ENCODE measurements at places on chromosomes 3 and 15.

GRCh38 chr15:32878869-32879805 lies 161.3 kb downstream of the GREM1 start:
- peak; percentile 44 for DNase-seq

DNA sequence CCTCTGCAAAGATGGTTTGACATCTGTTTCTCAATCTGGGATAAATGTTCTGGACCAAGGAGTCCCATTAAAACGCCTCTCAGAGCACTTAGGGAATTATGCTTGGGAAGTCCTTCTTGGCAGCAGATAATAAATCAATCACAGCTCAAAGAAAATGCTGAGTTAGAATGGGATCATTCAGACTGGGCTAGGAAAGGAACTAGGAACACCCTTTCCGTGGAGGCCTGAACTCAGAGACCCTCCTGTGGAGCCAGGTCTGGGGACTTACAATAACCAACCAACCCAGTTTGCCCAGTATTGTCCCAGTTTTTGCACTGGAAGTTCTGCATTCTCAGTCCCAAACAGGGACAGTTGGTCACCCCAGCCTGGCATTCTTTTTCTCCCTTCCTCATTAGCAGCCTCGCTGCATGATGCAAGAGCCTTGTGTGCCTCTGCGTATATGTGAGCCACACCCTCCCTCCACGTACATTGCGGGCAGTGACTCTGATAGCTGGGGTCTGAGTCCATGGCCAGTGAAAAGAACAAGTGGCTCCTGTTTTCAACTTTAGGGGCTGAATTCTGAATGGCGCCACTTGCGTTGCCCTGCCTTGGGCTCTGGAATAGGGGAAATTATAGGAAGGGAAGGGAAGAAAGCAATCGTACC lies 88.7 kb downstream of the SEMA5B start:
- no peak for DNase-seq

GRCh38 chr3:172855037-172855436 lies 104.5 kb downstream of the ECT2 start:
- no peak for DNase-seq

DNA sequence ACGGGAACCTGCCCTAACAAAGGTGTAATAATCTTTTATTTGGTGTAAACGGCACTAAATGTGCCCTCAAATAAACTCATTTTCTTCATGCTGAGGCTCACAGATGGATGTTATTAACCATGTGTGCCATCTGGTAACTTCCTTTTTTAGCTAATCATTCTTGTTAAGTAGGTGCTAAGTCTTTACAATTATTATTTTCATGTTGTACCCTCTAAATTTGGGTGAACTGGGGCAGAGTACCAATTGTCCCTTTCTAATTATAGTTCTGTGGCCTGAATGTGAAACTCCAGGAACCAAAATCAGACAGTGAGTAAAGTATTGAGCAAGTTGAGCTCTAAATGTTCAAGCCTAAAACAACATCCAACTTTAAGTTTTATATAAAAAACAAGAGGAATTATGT lies 220.7 kb upstream of the CADM2 start:
- no peak for DNase-seq

- no peak for DNase-seq
These were observed 108.0 kb downstream of the SENP2 start for GRCh38 chr3:185693985-185694653.

DNA sequence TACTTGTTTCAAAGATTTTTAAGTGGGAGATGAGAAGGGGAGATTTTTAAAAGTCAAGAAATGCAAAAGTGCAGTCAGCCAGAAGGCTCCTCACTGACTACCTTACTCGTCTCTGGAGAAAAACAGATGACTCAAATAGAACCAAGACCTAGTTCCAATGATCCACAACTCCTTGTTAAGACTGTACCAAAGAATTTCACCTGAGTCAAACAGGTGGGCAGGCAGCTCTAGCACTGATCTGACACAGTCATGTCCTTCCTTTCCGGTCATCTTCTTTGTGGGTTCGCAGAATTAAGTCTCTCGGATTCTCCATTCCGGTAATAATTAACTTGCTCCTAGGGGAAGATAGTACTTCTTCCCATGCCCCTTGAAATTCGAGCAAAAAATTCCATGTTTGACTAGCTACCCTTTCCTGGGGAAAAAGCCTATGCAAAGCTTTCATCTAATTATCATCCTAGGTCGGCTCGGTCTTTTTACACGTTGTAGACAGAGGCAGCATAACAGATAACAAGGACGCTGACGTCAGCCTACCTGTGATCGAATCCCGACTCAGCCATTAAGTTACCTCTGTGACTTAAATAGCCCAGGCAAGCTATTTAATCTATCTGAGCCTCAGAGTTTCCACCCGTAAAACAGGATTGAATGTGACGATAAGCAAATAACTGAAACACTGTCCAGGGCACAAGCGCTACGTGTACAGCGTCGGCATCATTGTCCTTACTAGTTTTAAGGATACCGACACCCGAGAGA lies 758 bp downstream of the SELENOK start:
- DNase-seq = peak; percentile 1

- no peak for DNase-seq
These were observed 189.0 kb upstream of the TMC3 start for GRCh38 chr15:81562986-81563385.

DNA sequence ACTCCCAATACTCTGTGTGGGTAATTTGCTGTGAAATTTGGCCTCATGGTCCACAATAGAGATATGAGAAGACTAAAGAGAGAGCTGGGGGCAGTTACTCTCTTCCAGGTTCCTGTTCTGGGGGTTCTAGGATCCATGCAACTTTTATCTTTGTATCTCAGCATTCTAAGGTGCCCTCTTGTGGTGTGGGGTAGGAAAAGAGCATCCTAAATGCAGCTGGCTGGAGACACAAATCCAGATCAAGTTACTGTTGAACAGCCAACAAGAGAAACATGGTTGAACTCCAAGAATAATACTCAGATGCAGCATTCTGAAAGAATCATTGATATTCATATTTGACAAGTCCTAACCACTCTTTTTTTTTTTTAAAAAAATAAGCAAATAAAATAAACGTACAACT lies 238.2 kb downstream of the GREM1 start:
- peak; percentile 94 for DNase-seq

- DNase-seq = no peak
These were observed 928.3 kb downstream of the NSUN3 start for GRCh38 chr3:94990952-94991705.

- no peak for DNase-seq
These were observed 367.4 kb upstream of the WNT5A start for GRCh38 chr3:55854494-55854893.

DNA sequence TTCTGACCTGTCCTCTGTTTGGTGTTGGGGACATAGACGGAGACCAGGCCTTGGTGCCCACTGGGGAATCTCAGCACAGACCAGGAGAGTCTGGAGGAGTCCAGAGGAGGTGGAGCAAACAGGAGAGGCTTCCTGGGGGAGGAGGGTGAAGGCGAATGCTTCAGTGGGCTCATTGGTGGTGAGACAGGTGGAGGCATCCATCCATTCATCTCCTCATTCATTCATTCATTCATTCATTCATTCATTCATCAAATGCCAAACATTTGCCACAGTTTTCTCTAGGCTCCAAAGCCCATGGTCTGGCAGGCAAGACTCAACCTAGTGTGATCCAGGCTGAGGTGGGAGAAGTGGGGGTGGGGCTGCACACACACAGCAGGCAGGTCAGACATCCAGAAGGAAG lies 7.9 kb upstream of the LINGO1 start:
- no peak for DNase-seq

- DNase-seq = no peak
These were observed 35.2 kb downstream of the ZNF710 start for GRCh38 chr15:90036343-90036742.

DNA sequence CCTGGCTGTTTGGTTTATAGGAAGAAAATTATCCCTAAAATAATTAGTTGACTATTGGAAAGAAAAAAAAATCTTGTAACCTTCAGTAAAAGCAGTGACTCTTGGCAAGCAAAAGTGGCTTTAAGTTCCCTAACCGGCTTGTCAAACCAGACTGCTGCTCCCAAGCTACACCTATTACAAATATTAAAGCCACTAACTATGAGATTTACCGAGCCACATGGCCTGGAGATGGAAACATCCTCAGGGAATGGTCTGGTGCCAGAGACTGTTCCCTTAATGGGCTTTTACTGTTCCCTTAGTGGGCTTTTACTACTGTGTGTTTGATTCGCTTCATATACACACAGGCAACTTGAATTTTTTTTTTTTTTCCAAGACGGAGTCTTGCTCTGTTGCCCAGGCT lies 35.9 kb upstream of the ZNF774 start:
- no peak for DNase-seq

- peak; percentile 80 for DNase-seq
These were observed 157.6 kb downstream of the NFKBIZ start for GRCh38 chr3:102006812-102007485.

GRCh38 chr3:42700366-42701288 lies 2.0 kb downstream of the HHATL start:
- DNase-seq = no peak

GRCh38 chr15:90882781-90883525 lies 1.4 kb upstream of the FES start:
- DNase-seq = no peak

DNA sequence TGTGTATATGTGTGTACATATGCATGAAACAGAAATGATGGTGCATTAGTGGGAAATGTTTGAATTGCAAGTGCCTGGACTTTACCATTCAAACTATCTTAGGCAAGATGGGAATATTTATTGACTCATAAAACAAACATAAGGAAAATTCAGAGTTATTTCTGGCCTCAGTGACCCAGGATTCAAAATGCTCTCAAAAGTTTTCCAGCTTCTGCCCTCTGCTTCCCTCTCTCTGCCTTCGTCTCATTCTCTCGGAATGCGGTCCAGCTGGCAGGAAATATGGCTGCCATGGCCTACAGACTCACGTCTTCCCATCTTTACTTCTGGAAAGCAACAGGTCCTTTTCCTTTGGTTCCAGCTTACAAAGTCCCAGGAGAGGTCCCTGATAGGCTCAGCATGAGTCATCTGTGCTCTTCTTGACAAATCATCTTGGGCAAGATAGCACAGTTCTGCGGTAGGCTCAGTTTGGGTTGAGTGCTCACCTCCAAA lies 8.7 kb upstream of the ZNF774 start:
- DNase-seq = peak; percentile 14

DNA sequence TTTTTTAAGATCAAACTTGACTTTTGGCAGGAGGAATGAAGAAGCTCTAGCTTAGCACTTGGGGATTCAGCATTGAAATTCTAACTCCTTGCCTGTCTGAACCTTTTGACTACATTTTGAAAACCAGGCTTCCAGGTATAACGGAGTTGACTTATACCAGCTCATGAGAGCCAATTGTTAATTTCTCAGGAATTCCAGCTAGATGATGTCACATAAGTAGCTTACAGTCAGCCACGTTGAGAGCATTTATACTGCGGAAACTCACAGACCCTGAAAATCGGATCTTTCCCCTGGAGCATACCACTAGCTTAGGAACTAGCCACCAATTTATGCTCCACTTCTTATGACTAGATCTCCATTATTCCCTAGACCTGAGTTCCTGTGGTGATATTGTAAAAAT lies 321.4 kb upstream of the DPH6 start:
- DNase-seq = no peak

- DNase-seq = no peak
These were observed 777 bp upstream of the EIF4A2 start for GRCh38 chr3:186782542-186783057.

DNA sequence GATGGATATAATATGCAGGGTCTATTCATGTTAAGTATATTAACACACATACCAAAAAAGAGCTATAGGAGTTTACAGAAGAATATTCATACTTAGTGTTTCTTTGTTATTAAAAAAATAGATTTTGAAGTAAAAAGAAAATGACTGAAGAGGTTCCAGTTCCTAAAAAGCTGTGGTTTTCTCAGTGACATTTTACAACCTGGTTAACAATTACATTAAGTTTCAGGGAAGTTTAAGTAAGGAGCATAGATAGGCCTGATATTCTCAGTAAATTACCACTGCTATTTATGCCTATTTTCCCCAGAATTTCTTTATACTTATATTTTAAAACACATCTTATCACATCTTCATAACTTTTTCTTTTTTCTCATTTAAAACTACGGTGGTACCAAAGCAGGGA lies 43.6 kb upstream of the SPTSSB start:
- no peak for DNase-seq

DNA sequence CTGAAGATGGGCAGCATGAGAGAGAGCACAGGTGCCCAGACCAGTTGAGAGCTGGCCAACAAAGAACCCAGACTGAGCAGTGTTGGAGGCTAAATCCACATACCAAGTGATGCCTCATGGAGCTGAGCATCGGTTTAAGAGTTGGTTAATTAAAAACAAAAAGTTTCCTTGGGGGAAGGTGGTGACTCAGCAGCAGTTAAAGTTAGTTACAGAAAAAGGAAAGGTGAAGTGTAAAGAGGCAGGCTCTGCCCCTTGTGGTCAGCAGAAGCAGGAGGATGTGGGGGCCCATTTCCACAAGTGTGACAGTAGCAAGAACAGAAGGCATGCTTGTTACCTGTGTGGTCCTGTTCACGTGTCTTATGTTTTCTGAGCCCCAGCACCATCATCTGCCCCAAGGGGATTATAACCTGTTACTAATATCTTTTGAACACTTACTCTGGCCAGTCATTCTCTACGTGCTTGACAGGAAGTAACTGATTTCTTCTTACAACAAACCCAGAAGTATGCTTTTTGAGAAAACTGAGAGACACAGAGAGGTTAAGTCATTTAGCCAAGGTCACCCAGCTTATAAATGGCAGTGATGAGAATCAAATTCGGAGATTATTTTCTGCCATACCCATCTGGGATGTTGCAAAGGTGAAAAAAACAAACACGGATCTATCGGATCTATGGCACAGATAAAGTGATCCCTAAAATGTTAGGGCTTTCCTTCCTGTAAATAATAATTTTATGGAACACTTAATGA lies 91.0 kb downstream of the EPHB1 start:
- DNase-seq = no peak

DNA sequence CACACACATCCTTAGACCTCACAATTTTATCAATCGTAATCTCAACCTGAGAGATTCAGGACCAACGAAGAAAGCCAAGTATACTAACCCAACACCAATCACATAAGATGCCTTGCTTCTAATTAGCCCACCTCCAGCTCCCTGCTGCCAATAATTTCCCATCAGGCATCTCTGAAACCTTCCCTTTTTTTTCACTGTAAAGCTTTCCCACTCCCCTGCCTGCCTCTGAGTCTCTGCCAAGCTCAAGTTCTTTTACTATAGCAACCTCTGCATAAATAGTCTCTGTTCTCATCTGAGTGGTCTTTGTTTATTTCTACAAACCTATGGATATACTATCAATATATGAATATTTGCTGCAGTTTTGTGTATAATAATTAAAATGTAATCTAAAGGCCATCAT lies 86.5 kb downstream of the PIK3CB start:
- DNase-seq = no peak

- no peak for DNase-seq
These were observed 50.7 kb downstream of the ATG7 start for GRCh38 chr3:11322931-11323330.

Data from fibroblast of gingiva (primary cell).